ENCODE measurements at places on chromosomes 12 and 14. TPM values are rescaled to one million over a fixed set of nuclear protein-coding genes. Genes with fewer than 3 reads are reported as not detected.

GRCh38 chr14:35240231-35240630 is 52.0 kb upstream of the PSMA6 start:
- no peaks in the 10 kb centered on the region for H3K4me1 ChIP-seq
- no peaks in the 10 kb centered on the region for H3K36me3 ChIP-seq
- no peak for DNase-seq
- no peaks in the 10 kb centered on the region for H3K27me3 ChIP-seq

GRCh38 chr12:129662234-129662633 is 241.6 kb downstream of the TMEM132D start:
- no peak for DNase-seq
- no peak overlapping the region for H3K4me3 ChIP-seq
- no peaks in the 10 kb centered on the region for H3K36me3 ChIP-seq
- H3K27ac ChIP-seq, result no peak overlapping the region

DNA sequence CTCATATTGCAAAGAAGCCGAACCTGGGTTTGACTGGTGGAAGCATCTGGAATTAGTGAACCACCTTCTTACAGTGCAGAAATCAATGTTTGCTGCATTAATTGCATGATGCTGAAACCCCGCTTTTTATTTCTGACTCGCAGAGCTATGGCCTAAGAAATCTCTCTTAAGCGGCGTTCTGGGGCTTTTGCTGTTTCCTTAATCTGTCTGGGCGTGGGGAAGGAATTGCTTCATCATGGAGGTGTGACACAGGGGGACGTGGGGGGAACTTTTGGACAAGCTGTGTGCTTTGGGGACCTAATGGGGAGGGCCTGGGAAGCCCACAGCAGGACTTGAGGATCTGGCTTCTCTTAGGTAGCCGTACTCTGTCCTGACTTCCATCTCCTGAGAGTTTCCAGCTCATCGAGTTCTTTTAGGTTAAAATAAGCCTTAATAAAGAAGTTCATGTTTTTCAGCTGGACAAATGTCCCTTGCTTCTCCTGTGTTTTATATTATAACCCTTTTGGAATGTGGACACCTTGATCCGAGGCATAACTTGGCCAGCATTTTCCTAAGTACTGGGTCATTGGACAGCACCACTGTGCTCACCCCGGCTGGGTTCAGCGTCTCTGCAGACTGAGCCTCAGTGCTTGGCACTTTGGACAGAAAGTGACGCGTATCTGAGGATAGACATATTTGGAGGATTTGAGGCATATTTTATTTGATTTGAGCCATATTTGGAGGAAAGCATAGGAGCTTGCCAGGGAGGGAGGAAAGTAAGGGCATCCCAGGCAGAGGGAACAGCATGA is 192.1 kb upstream of the MYL2 start:
- H3K4me1 ChIP-seq, result no peaks in the 10 kb centered on the region
- DNase-seq, result no peak
- no peak overlapping the region for H3K4me3 ChIP-seq
- H3K27ac ChIP-seq, result no peak overlapping the region

GRCh38 chr14:66009089-66009488 is 477.1 kb upstream of the CCDC196 start:
- H3K27ac ChIP-seq, result no peak overlapping the region
- no peak for DNase-seq
- H3K4me3 ChIP-seq, result no peak overlapping the region

DNA sequence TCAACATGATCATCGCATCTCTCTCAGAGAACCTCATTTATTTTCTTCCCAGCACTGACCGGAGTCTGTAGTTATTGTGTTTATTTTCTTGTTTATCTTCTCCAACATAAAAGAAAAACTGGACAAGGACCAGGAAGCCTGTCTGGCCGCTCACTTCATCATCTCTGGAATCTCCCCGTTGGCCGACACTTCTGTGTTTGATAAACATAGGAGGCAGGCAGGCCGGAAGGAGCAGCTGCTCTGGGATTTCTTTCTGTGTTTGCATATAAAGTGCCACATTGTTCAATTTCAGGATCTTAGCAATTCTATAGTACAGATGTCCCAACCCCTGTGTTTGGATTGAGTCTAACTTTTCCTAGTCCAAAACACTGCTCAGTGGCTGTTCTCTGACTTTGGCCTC is 53.3 kb downstream of the ACACB start:
- DNase-seq, result no peak
- H3K27me3 ChIP-seq, result no peaks in the 10 kb centered on the region
- H3K27ac ChIP-seq, result no peak overlapping the region

NOS1 gene
- 0.16 TPM for total RNA-seq

NID2 gene
- total RNA-seq, result 30.8 TPM

DNA sequence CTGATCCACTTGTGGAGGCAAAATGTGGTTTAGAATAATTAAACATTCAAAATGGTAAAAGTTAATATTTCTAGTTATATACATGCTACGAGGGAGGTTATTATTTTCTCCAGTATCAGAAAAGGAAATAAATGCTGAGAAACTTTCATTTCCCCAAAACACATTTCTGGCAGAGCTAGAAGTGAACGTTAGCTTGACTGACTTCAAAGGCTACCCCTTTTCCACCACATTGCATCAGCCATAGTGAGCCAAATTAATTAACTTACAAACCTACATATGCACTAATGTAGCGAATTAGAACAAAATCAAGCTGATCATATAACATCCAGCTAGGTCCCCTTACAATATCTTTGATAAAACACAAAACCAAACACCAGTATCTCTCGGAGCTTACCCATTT is 49.3 kb upstream of the RERGL start:
- no peak overlapping the region for H3K4me3 ChIP-seq
- no peak for DNase-seq
- H3K36me3 ChIP-seq, result no peaks in the 10 kb centered on the region
- H3K4me1 ChIP-seq, result peaks cover 14% of the 10 kb centered on the region
- no peak overlapping the region for H3K27ac ChIP-seq

DNA sequence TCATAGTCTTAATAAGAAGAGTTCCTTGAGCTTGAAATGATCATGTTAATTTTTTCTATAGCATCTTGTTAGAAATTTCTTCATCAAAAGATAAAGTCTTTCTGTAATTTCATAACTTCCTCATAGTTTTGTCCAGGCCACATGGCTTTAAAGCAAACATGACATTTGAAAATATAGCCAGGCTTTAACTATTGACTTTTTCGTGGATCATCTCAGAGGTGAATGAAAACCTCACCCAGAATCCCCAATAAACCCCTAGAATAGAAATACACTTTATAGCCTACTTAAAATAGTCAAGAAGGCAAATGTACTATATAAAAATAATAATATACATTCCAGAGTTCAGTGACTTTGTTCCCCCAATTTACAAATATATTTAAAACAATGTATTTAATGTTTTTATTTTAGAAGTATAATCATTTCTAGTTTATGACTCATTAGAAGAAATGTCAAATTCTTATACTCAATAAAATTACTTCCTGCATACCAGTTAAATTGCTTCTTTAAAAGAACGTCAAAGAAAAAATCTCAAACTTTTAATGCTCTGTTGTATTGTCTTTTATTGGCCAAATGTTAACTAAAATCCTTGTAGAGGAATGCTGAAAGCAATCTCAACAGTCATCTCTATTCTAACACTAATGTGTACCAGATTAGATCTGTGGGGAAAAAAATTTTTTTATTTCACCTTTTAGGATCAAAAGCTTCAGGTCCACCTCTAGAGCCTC is 21.6 kb downstream of the EXOC5 start:
- H3K27ac ChIP-seq, result no peak overlapping the region
- H3K4me3 ChIP-seq, result no peak overlapping the region
- DNase-seq, result no peak
- H3K27me3 ChIP-seq, result no peaks in the 10 kb centered on the region
- H3K36me3 ChIP-seq, result no peaks in the 10 kb centered on the region

GRCh38 chr14:36056845-36057244 is 119.7 kb downstream of the PTCSC3 start:
- H3K4me1 ChIP-seq, result no peaks in the 10 kb centered on the region
- H3K4me3 ChIP-seq, result no peak overlapping the region
- no peak for DNase-seq

Data from breast epithelium (tissue), 4 donors.